ENCODE measurements at places on chromosomes 16 and 17.

- DNase-seq = no peak
These were observed 682.1 kb upstream of the SOX9 start for GRCh38 chr17:71438631-71439146.

GRCh38 chr17:80137131-80137530 lies 9.8 kb downstream of the EIF4A3 start:
- no peak for DNase-seq

GRCh38 chr16:23757116-23757515 lies 2.3 kb downstream of the CHP2 start:
- no peak for DNase-seq

GRCh38 chr16:50802961-50803360 lies 61.1 kb downstream of the CYLD start:
- DNase-seq = no peak

GRCh38 chr17:4167786-4168185 lies 24.8 kb downstream of the CYB5D2 start:
- no peak for DNase-seq

Data from activated CD8-positive, alpha-beta memory T cell treated with anti-CD3 and anti-CD28 coated beads for 1 hour (primary cell).